Stimulated activated CD4-positive, alpha-beta T cell treated with anti-CD3 and anti-CD28 coated beads, Interleukin-4, amount 100 ng/mL, for 4 hours (primary cell): ENCODE measurements at places on chromosomes 4 and X.

- DNase-seq = no peak
These were observed 76.7 kb downstream of the SH3BGRL start for GRCh38 chrX:81278616-81279015.

DNA sequence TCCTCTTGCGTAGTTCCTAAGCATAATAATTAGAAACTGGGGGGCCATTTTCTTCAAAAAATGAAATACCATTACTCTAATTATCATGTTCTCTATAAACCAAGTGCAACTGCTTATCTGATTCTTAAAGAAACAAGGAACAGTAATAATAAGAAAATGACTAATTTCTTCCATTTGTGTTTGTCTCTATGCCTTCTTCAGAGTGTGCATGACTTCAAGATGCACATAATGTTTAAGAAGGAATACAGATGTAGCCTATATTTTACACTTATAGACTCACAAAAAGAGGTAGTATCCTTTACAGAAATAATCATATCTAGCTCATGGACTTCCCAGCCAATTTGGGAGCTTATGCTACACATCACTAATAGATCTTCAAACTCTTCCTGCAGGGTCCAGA, 131.7 kb downstream of the CHRNA9 start:
- DNase-seq = no peak

DNA sequence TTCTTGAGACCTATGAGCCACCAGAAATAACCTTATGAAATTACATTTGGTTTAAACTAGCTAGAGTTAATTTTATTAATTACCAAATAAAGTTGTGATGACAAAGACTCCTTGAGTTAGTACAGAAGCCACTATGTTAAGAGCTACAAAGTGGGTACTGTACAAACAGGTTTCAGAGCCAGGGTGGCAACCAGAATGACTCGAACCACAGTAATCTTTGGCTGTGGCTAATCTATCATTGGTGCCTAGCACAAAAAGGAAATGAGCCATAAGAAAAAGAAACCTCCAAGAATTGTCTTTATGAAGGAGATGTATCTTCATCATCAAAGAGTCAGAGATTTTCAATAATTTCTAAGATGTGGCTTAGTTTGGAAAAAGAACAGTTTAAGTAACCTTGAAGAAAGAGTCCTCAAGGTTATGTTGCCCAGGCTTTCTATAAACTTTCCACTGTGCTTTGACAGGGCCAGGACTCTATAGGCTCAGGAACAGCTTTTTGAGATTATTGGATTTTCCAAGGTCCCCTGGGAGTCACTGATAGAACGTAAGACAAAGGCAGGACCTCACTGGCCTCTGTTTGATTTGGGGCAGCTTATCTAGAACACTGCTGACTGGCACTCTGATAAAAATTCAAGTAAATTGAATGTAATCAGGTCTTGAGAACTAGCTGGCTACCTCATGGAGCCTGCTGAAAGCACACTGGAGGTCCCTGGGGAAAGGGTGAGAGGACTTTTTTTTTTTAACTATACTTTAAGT, 777.7 kb downstream of the STIM2 start:
- no peak for DNase-seq

GRCh38 chr4:171676555-171677215, 136.5 kb upstream of the GALNTL6 start:
- no peak for DNase-seq

GRCh38 chrX:40245488-40246071, 147.8 kb upstream of the BCOR start:
- DNase-seq = no peak

- DNase-seq = no peak
These were observed 15.9 kb downstream of the RGS12 start for GRCh38 chr4:3308691-3309090.
